ENCODE measurements at places on chromosomes 11 and 22.
A peak's percentile ranks its signal among the peaks of the same experiment; 100 is the strongest.

DNA sequence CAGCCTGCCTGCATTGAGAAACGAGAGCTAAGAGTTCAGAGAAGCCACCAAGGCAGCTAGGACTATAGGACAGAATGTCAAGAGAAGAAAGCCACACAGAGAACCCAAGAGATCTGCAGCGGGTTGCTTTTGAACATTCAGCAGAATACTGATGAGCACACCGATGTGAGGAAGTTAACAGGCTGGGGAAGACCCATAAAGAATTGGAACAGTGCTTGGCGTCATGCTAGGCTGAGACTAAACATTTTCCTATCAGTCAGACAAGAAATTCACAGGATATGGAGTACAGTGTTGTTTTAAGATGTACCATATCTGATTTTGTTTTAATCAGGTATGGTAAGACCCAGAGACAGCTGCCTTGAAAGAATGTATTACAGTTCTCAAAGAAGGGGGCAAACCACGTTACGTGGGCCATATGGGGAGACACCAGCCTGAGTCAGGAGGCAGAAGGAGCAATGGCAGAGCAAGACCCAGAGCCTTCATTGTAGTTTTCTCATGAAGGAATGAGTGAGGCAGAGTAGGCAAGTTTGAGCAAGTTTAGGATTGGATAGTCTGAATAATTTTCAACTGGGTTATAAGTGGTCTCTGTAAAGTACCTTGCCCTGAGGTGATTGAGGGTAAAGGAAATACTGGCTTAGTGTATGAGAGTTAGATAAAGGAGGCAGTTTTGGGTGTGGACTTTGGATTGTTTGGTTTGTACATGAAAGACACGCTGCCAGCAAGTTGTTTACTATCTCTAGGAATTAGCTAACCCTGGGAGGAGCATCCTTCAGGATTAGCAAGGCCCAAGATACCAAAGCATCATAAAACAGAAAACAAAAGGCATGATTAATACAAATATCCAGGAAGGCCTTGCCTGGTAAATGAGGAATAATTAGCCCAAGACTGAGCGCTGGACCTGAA is 14.3 kb downstream of the LRRC75B start:
- DNase-seq = no peak

DNA sequence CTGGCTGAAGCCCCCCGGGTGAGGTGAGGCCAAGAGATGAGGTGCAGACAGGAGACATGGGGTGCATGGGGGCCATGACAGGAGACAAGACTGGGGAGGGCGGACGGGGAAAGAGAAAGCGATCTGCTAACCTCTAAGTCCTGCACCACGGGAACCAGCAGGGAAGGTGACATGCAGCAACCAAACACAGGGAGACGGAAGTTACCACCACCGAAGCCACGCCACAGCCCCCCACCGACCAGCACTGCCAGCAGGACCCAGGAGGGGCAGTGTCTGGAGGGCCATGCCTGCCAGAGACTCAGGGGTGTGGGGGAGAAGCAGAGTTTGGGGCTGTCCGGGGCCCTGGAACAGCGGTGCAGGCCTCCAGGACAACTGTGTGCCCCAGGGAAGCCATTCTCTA is 14.1 kb upstream of the RASL10A start:
- DNase-seq = no peak

GRCh38 chr11:66570079-66570849 is 1.9 kb upstream of the CTSF start:
- no peak for DNase-seq

GRCh38 chr11:2512431-2513407 is 67.9 kb downstream of the KCNQ1 start:
- DNase-seq = peak; percentile 21

DNA sequence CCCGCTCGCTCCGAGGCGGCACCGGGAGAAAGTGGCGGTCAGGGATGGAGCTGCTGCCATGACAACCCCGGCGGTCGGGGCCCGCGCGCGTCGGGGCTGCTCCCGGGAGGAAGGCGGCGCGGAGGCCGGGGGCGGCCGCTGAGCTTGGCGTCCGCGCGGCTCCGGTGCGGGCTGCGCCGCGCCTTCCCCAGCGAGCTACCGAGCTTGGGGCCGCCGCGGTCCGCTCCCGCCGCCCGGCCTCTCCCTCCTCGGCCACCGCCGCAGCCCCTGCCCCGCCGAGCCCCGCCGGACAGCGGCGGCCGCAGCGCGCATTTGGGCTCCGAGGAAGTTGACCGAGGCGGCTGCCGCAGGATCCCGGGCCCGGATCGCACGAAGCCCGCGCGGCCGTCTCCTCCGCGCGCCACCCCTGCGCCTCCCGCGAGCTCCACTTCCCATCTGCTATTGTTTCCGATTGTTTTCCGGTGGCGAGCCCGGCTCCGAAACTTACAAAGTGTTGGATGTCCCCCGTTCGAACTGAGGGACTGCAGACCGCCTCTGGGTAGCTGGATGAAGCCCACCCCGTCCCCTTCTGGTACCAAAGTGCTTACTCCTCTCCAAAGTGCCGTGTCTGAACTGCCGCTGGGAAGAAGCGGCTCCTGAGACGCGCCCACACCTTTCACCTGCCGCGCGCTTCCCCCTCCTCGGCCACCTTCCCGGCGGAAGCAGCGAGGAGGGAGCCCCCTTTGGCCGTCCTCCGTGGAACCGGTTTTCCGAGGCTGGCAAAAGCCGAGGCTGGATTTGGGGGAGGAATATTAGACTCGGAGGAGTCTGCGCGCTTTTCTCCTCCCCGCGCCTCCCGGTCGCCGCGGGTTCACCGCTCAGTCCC is 540.3 kb downstream of the NTM start:
- DNase-seq = no peak

GRCh38 chr11:86181379-86181778 is 63.2 kb upstream of the EED start:
- DNase-seq = no peak

- peak; percentile 89 for DNase-seq
Measured at GRCh38 chr11:120210626-120211521, at the start of gene OAF. TSS of gene OAF (plus strand) at chr11:120211032. CDS start at chr11:120211280, 248 bp downstream.

GRCh38 chr22:41092847-41093411 is 537 bp downstream of the EP300 start:
- no peak for DNase-seq

DNA sequence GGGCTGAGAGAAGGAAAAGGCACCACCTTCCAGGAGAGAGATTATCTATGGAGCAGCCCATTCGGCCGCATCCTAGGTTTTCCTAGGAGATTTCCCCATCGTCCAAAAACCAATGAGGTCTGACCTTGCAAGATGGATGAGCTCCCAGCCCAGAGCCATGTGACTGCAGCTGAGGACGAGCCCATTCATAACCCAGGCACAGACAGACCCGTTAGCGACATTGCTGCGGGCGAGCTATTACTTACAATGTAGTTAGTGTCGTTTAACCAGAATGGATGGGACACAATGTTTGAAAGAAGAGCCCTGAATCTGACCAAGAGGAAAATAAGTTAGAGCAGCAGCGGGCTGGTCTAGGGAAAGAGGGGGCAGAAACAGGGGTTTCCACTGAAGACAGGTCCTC is 395.9 kb upstream of the CADM1 start:
- no peak for DNase-seq

- DNase-seq = no peak
Measured at GRCh38 chr11:76770642-76771445, 12.3 kb upstream of the TSKU start.

GRCh38 chr22:36027579-36027934 is 1.1 kb downstream of the RBFOX2 start:
- no peak for DNase-seq

DNA sequence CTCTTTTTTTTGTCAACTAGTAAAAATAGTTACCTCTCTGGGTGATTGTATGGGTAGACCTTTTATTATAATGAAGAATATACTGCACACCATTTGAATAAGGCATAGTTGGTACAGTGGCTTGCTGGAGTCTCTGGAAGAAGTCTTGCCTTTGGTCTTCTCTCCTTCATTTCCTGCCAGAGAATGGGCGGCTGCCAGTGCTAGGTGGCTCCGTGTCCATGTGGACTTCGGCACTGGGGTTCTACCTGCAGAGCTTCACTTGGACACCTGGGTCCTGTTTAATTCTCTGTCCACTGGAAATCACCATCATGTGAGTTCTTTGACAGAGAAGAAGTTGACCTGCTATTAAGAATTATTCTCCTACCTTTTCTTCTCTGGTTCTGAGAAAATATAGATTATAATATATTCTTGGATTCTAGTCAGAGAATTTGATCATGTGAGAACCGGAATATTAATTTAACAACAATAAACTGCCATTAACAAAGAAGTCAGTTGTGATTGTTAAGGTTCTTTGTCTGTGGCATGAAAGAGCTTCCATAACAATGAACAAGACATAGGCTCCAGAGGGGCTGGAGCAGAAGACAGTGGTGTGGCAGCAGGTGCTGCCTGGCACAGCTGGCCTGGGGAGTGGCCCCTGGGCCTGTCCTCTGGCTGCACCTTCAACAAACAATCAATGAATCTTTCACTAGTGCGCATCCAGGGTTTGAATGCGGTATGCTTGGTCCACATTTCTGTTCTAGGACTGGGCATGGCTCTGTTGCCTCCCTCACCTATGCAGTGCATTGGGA is 77.5 kb downstream of the PPFIBP2 start:
- no peak for DNase-seq
